ENCODE measurements at places on chromosomes 4 and X.

DNA sequence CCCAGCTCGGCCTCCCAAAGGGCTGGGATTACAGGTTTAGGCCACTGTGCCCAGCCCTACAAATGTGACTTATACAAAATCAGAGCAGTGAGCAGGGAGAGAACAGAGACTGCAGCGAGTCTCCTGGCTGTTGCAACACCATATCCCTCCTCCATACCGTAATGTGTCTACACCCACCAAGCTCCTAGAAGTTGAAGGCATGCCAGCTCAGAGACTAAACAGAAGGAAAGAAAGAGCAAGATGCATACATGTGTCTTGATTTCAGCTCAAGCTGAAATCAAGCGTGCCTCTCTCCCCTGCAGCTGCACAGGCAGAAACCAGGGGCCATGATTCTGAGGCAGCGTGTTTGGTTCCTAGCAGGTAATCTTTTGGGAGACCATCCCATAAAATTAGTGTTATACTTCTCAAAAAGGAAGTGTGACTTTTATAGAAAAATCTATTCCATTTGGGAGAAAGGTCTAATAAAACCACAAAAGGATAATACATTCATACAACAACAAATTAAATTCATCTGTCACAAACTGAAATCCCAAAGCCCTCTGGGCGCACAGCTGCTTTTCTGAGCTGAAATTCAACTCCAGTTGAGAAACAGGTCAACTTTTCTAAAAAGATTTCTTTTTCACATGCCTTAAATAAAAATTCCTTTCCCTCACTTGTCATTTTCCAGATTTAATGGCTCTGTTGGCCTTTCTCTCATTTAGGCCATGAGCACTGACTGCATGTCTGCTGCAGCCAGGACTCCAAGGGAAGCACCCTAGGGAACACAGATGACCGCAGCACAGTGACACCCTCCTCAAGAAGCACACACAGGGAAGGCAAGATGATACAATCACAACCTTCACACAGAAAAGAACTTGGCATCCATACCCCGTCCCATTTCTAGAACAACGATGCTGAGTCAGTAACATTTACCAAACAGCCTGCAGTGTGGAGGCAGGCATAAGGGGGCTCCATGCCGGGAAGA lies 34.4 kb downstream of the AFAP1 start:
- DNase-seq = peak; percentile 89

GRCh38 chr4:80141543-80141942 lies 55.8 kb upstream of the PRDM8 start:
- no peak for DNase-seq

DNA sequence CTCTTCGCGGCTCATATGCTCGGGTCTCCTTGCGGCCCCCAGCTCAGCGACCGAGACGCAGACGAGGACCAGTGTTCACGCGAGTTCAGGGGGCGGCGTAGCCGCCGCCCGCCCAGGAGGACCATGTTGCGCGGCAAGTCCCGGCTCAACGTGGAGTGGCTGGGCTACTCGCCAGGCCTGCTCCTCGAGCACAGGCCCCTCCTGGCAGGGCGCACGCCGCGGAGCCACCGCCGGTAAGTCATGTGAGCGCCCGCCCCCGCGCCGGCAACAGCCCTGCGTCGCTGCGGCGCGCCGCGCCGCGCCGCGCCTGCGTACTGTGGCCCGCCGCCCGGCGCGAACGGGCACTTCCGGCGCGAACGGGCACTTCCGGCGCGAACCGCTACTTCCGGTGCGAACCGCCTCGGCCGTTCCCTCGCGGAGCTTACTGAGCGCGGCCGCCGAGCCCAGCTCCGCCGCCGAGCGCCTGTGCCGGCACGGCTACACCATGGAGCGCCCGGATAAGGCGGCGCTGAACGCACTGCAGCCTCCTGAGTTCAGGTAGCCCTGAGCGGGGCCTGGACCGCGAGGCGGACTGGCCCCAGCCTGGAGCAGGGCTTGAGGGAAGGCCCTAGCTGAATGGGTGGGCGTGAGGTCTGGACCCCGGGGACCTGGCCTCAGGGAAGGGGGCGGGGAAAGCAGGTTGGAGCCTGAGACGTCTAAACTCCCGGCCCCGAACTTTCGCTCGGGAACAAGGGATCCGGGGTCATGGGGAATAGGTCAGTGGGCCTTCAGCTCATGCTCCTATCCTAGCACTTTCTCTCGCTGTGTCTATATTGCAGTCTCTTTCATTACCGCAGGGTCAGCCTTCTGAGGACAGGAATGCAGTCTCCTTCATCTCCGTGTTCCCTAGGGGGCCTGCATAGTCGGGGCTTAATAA lies at the start of gene VMA21:
VMA21 (plus strand) TSS at position 382 of the 916 bp plus-strand sequence; CDS start at position 485, 103 bp downstream.
- peak; percentile 4 for DNase-seq

DNA sequence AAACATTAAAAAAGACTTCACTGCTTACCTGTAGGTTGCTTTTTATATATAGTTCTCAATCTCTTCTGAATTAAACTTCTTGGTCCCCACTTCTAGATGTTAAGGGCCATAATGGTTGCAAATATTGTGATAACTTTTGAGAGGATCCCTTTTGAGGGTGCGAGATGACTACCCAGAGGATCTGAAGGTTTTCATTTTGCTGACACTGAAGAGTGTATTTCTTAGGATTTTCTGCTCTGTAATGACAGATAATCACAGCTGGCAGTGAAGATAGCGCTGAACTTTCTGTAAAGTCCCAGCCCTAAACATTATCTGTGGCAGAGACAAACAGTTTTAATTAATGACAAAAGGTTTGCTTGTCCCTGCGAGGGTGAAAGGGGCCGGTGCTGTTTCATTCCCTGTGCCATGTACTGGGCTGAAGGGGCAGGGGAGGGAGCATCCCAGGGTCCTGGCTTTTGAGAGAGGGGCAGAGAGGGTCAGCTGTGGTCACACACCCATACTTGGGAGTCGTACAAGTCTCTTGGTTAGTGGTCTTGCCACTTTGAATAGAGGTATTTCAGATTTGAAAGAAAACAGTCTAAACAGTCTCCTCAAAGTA lies 22.2 kb downstream of the CLCN4 start:
- no peak for DNase-seq

GRCh38 chrX:134528960-134529359 lies 69.0 kb downstream of the HPRT1 start:
- DNase-seq = no peak

DNA sequence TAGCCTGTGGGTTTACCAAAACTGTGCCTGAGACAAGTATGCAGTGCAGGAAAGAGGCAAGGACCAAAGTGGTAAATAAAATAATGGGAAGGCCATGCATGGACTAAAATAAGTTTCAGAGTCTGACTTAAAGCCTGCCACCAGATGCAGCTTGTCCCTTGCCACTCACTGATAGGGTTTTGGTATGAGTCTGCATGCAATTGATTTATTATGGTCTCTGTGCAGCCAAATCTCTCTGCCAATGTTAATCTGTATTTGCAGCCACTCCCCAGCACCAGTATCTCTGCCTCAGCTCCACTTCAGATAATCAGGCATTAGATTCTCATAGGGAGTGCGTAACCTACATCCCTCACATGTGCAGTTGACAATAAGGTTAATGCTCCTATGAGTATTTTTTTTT lies 5.5 kb upstream of the FGF2 start:
- no peak for DNase-seq

DNA sequence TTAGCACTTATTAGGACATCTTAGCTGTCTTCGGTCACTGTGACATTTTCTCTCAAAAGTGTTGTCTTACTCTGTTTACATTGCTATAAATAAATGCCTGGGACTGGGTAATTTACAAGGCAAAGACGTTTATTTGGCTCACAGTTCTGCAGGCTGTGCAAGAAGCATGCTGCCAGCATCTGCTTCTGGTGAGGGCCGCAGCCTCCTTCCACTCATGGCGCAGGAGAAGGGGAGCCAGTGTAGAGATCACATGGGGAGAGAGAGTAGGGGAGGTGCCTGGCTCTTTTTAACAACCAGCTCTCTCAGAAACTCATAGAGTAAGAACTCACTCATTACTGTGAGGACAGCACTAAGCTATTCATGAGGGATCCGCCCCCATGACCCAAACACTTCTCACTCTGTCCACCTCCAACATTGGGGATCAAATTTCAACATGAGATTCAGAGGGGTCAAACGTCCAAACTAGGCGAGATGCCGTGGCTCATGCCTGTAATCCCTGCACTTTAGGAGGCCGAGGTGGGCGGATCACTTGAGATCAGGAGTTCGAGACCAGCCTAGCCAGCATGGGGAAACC lies 43.5 kb upstream of the HERC6 start:
- DNase-seq = no peak

DNA sequence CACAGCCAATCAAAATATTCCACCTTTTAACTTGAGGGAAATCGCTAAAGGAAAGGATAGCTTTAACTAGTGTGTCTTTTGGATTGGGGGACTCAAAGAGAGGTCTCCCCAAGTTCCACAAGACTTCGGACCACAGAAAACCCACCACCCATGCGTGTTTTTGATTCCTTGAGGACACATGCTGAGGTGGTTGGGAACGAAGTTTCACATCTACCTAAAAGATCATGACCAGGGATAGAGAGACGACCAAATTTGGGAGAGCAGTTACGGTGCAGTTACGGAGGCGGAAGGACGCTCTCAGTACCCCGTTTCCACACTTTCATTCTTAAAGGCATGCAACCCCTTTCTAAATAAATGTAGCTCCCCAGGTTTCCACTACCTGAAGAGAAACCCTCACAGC lies 1.1 kb downstream of the PCYT1B start:
- no peak for DNase-seq

DNA sequence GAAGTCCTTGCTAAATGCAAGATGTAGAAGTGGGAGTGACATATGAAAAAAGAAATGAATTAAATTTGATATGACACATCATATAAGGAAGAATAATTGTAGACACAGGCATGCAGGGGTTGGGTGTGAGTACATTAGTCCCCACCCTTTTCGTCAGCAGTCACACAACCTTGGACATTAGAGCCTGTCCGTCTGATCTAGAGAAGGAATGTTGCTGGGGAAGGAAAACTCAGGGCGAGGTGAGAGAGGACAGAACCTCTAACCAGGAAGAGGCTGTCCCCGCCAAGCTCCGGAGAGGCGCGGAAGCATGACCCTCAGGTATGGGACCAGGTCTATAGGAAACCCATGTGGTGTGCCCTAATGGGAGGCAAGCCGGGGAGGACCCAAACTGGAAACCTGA lies 102.1 kb downstream of the RELL1 start:
- DNase-seq = no peak

DNA sequence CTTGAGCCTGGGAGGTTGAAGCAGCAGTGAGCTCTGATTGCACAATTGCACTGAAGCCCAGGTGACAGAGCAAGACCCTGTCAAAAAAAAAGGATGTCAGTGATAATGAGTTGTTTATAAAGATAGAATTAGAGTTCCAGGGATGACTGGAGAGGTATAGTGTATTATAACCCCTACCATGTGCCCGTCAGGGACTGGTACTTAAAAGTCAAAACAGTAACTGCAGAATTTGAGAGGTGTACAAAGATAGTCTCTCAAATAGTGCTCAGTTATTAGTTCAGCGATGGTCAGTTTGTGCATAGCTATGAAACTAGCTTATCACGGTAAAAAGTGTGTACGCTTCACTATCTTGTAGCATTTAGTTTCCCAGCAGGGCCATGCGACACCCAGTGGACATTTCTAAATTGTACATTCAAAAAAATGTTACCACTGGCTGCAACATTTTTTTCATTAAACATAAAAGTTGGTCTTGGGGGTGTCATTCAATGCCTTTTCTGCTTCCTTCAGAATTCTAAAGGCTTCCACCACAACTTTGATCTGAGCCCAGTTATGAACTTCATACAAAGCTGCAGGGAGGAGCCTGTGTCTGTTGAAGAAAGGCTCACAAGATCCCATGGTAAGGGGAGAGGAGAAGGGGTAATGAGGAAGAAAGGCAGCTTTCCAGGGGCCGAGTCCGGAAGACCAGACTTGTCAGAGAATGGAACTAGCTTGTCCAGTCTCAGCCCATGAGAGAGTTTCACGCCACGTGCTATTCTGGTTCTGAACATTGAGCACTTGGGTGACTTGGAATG lies 9.2 kb upstream of the GYG2 start:
- no peak for DNase-seq

- no peak for DNase-seq
Observed at GRCh38 chr4:159049780-159050375, 53.0 kb upstream of the RAPGEF2 start.

- no peak for DNase-seq
Observed at GRCh38 chr4:160251522-160252170, 1148.8 kb downstream of the RAPGEF2 start.

DNA sequence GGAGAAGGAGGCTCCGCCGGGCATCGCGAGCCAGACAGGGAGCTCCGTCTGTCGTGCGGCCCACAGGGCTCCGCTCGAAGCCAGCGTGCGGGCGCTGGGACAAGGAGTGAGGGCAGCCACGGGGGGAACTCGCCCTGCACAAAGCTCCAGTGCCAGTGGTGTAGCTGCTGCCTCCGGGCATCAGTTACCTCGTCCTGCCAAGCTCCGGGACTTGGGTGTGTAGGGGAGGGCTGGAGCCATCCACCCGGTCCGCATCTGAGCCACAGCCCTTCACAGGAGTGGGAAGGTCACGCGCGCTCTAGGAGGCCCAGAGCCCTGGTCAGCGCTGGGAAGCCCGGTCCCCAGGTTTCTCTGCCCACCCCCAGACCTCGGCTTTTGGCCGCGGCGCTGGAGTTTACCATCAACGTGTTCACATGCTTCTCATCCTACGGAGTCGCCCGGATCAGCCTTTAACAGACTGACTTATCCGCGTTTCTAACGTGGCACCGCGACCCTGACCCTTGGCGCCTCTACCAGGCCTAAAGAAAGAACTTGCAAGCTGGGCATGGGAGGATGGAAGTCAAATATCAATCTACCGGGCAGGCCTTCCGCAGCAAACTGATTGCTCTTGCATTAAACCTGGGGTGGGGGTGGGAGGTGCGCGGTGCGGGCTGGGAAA lies 8.4 kb upstream of the PRDM8 start:
- no peak for DNase-seq

DNA sequence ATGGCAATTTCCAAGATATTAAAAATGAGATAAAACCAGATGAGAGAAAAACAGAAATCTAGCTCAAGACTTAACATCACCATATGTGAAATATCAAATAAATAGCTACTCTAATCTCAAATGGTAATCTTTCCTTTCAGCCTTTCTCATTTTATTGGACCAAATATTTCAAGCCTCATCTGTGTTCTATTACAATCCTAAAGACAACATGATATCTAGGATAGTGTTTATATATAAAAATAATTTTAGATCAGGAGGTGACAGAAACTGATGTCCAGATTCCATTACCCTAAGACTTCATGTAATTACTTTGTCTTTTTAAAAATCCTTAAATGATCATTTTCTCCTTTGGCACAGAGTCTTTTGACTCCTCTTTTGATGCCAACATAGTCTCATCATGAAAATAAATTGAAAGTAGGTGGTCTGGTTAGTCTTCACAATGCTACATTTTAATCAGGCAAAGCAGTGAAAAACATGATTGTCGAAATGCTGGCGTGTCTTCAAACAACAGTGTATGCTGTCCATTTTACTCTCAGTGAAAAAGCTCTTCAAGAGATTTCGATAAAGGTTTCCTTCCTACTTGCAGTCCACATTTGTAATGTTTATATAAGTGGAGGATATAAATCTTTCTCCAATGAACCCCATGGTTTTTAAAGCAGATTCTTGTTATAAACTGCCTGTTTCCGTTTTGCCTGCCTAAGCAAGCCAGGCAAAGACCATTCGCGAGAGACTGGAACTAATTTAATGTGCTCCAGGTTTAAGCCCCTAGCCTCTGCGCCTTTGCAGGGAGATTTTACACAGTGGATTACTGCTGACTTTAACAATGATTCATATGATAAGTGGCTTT lies 169.8 kb downstream of the SCFD2 start:
- DNase-seq = no peak
